ENCODE measurements at places on chromosomes 2 and 18. TPM values are rescaled to one million over a fixed set of nuclear protein-coding genes. Genes with fewer than 3 reads are reported as not detected.
A peak's percentile ranks its signal among the peaks of the same experiment; 100 is the strongest.

The ABCG8 gene
- not detected for total RNA-seq

The ABCG5 gene
- total RNA-seq: not detected

DNA sequence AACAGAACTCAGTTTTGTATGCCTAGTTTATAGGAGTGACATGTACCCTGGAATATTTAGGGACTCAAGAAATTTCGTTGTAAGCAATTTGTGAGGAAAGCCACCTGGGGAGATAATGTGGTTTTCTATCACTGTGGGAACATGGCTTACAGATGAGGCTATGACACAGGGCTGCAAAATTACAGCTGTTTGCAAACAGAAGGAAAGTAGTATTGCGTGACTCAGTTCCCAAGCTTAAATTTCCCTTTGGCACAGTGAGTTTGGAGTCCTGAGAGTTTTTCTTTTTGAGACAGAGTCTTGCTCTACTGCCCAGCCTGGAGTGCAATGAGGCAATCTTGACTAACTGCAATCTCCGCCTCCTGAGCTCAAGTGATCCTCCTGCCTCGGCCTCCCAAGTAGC lies 149.8 kb downstream of the MYO5B start:
- DNase-seq: no peak

The ALK gene
- not detected for total RNA-seq

- peak; percentile 76 for DNase-seq
Observed at GRCh38 chr2:201158111-201158929, 24.6 kb upstream of the CASP10 start.

DNA sequence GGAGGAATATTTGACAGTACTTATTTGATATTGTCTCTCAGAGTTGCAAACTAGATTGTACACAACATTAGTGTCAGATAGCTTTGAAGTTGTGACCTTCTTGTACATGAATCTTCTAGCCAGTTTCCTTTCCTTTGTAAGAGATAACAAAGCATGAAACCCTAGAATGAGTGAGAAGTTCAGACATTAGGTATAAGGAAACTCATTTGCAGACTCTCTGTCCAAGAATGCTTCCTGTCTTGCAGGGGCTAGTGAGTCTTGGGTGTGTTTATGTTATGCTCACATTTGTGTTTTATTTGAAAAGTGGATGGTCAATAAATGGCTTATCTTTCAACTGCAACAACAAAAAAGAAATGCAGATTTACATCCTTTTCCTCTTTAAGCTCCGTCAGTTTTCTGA lies 1.4 kb downstream of the BOD1L2 start:
- DNase-seq: no peak

DNA sequence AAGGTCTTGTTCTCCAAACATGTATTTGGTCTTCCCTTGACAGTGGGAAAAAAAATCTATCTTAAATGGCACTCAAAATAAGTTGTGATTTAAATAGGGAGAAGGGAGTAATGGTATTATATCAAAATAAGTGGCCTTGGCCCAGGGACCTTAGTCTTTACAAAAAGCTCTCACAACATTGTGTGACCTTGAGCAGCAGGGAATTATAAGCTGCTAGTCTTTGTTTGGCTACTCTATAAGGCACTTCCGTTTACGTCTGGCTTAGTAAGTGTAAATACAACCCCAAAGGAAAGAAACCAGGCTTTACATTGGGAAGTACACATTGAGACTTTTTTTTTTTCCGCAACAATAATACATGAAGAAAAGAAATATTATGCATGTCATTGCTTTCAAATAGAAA lies 734.0 kb upstream of the LINC00305 start:
- no peak for DNase-seq

The ACMSD gene
- not detected for total RNA-seq

The BOLL gene
- not detected for total RNA-seq

- DNase-seq: no peak
Observed at GRCh38 chr2:45974056-45974455, 322.6 kb downstream of the PRKCE start.

DNA sequence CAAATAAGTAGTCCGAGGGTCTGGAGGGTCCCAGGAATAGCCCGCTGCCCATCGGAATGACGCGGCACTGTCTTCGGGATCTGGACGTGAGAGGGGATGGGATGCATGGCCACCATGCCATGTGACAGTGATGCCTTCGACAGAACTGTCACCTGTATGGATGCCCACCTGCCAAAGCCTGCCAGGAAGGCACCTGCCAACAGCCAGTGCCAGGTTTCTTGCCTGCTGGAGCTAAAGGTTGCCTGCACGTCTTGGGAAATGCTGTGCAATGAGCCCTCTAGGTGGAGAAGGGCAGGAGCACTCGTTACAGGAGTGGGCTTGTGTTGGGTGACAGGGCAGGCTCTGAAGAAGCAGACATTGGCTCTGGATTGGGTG lies 20.5 kb downstream of the GPR35 start:
- DNase-seq: no peak

The SP140 gene
- total RNA-seq: not detected

GRCh38 chr18:59219672-59220163 lies at the start of gene GRP:
Gene GRP, plus strand, starts transcription at chr18:59220158. Its CDS starts 108 bp downstream, at chr18:59220266.
- no peak for DNase-seq

GRCh38 chr2:218202266-218202665 lies 14.7 kb upstream of the ARPC2 start:
- DNase-seq: no peak

The HMSD gene
- 0.38 TPM for total RNA-seq

DNA sequence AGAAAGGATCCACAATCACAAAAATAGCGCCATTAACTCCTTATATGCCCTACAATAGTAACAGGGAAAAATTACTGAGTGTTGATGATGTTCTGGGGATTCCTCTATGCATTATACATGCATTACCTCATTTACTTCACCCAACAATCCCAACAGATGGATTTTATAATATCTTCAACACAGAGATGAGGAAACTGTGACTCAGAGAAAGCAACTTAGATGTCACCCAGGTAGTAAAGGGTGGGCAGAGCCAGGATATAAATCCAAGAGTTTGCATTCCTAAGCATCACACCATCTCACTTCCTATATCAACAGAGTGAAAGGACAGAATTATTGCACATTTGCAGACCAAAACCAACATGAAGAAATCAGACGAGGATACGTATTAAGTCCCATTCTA lies 144.2 kb downstream of the TCF4 start:
- no peak for DNase-seq

DNA sequence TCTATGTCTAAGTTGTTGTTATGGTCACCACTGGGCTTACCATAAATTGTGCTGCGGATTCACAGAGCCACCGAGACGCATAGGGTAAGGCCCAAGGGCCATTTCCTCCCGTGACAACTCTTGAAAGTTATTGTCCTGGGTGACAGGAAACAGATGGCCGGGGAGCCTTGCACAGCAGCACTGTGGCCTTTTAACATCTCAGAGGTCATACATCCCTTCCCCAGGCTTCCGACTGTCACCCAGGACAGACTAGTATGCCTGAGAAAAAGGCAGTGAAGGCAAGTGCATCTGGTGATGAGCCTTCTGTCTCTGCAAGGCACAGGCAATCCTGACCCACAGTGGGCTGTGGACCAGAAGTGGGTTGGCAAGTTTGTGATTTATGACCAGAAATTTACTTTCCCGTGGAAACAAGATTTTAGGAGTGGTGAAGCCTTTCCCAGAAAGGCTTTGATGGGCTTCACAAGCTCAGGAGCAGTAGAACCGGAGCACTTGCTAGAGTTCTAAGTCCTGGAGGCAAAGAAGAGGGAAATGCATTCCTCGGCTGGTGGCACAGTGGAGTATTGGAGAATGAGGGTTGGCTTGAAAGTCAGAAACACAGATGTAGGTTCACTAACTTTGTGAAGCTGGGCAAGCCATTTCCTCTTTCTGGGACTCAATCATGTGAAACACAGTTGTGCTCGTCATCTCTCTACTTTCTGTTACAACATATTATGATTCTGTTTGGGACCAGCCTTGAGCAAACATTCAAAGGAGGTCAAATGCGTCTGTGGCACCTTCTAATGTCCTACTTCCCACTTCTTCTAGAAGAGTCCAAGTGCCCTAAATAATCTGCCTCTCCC lies 2.0 kb upstream of the CAPN14 start:
- no peak for DNase-seq

DNA sequence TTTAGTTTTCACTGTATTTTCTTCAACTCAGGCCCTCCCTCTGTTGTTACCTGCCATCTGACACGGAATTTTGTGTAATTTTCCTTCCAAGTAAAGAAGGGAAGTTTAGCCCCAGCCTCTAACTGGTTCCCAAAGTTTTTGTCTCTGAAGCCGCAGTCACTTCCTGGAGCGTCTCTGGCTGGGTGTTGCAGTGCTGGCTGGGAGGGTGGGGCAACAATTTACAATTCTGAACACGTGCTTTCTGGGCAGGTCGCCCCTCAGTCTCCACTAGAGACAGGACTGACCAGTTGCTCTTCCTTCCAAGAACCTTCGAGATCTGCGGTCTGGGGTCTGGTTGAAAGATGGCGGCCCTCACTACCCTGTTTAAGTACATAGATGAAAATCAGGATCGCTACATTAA lies 3.5 kb downstream of the CNDP2 start:
- peak; percentile 16 for DNase-seq

The SKOR2 gene
- not detected for total RNA-seq

GRCh38 chr2:18299423-18300212 lies 260.8 kb downstream of the RDH14 start:
- DNase-seq: peak; percentile 84

- no peak for DNase-seq
Observed at GRCh38 chr18:77006305-77007175, 126.0 kb downstream of the MBP start.

The FAM110C gene
- 37.3 TPM for total RNA-seq

The ARL4C gene
- total RNA-seq: 92.8 TPM

The NFATC1 gene
- total RNA-seq: 2.2 TPM

GRCh38 chr2:63851691-63852311 lies 10.1 kb downstream of the UGP2 start:
- no peak for DNase-seq

GRCh38 chr18:9017167-9017904 lies 85.2 kb upstream of the NDUFV2 start:
- peak; percentile 88 for DNase-seq

The TPGS2 gene
- 117 TPM for total RNA-seq

The B4GALT6 gene
- total RNA-seq: 17.1 TPM

The CYP27C1 gene
- total RNA-seq: 0.67 TPM

The DLX1 gene
- 0.17 TPM for total RNA-seq

- DNase-seq: no peak
Observed at GRCh38 chr18:49584394-49584793, 22.5 kb downstream of the LIPG start.

DNA sequence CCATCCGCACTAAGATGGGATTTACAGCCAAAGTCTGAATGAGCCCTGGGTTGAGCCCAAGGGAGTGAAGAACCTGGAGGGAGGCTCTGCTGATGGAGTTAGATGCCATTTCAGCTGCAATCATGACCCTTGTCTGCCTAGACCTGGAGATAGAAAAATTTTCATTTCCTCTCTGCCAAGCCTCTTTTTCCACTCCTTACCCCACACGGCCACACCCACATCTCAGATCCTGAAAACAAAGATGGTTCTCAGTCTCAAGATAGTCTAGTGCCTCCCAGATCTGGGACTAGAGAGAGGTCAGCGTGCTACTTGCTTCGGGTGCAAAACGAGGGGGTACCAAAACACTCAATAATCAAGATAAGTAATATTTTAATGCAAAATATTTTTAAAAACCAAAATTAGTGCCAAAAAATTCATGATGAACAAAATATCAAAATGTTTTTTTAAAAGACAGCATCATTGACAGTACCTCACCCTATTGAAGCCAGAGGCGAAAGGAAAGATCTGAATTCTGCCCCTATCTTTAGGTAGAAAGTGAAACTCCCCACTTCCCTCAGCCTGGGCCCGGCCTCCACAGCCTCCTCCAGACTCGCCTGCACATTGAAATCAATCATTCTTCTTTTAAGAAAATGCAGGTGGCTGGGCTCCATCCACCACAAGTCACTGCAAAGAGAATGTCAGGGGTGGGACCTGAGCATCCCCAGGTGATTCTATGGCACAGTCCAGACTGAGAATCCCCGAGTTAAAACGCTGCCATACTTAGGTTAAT lies 57.8 kb upstream of the GPR45 start:
- no peak for DNase-seq

The HDLBP gene
- total RNA-seq: 655 TPM

The IRS1 gene
- 19.7 TPM for total RNA-seq

The LIPG gene
- 78.8 TPM for total RNA-seq

The LTBP1 gene
- 80.2 TPM for total RNA-seq

The TDRD15 gene
- total RNA-seq: not detected
